ENCODE measurements at places on chromosomes 1 and 21.
A peak's percentile ranks its signal among the peaks of the same experiment; 100 is the strongest.

- DNase-seq: no peak
Observed at GRCh38 chr1:5597171-5597850, 394.9 kb downstream of the NPHP4 start.

- no peak for DNase-seq
Observed at GRCh38 chr1:27599605-27600497, 4.1 kb downstream of the AHDC1 start.

- no peak for DNase-seq
Observed at GRCh38 chr1:53636621-53637171, 102.3 kb downstream of the GLIS1 start.

DNA sequence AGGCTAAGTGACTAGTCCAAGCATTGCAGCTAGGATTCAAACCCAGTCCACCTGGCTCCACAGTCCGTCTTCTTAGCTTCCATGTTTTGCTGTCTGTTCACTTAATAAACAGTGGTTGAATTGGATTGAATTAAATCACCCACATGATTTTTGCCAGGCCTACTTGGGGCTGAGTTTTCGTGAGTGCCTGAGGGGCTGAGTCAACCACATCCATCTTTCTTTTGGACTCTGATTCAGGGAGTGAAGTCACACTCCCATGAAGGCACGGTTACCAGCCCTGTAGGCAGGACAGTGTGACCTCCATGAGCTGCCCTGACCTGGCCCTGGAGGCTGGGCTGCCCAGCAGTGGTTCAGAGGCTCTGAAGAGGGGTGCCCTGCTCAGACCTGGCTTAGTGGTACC, 123.7 kb downstream of the ACTL8 start:
- DNase-seq: no peak

- DNase-seq: no peak
Observed at GRCh38 chr1:153608742-153609584, 4.0 kb downstream of the S100A16 start.

- DNase-seq: no peak
Observed at GRCh38 chr21:31556662-31557061, 102.8 kb upstream of the SOD1 start.

DNA sequence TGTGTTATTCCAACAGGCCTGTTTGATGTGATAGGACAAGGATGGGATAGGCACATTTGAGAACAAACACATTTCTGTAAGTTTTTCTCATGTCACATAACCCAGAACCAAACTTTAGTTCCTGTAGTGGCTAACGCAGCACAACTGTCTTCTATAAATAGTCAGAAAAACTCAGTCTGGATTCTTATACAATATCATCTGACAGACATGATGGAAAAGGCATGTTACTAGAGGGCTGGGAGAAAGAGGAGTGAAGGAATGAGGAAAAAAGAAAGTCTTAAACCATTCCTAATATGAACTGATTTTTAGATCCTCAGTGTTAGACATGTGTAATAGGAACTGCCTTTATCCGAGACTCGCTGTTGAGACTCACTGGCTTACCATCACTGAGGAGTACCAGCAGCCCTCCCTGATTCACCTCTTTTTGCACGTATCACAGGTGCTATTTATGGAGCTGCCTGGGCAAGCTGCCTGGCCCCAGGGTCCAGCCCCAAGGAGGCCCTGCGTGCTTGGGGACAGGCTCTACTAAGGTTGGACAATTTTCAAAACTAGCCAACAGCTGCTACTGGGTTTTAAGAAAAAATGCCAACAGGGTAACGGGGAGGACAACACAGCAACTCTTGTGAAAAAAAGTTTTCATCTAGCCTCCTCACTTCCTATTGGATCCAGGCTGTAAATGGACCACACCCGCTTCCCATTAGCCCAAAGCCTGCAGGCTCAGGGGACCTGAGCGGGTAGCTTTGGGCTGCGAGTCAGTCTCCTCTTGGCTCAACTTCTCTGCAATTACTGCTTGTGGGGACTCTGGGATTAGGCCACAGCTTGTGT, 30.7 kb upstream of the SERBP1 start:
- DNase-seq: no peak

DNA sequence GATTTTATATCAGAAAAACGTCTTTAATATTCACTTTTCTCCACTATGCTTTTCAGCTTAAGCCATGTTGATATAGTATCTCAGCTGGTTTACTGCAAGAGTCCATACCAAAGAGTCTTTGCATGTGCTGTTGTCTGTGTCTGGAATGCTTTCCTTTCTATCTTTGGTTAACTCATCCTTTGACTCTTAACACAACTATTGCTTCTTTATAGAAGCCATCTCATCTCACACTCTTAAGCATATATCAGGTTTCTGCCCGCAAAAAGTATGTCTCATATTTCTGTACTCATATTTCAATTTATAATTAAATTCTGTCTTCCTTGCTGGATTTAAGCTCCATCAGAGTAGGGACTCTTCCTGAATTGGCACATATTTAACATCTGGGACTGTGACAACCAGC, 220.9 kb upstream of the KCNK2 start:
- no peak for DNase-seq

GRCh38 chr1:53197291-53198200, 922 bp downstream of the CPT2 start:
- DNase-seq: no peak

- DNase-seq: no peak
Observed at GRCh38 chr1:92016720-92017316, 13.0 kb upstream of the EPHX4 start.

- no peak for DNase-seq
Observed at GRCh38 chr1:204706838-204707509, 21.4 kb upstream of the LRRN2 start.

DNA sequence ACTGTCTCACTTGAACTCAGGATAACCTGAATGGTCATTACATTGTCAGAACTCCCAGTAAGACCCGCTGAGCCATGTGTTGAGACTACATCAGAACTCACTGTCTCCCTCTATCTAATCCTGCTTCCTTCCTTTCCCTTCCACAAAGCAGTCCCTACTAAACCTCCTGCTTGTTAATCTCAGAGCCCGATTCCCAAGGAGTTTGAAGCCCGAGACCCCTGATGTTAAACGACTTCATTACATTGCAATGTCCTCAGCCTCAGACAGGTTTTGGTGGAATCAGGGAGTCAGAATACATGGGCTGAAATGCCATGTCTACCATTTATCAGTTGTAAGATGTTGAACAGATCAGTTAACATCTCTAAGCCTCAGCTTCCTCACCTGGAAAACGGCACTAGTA, 682.4 kb downstream of the ADGRL2 start:
- no peak for DNase-seq

GRCh38 chr1:15408890-15409387, 749 bp upstream of the EFHD2 start:
- DNase-seq: no peak

DNA sequence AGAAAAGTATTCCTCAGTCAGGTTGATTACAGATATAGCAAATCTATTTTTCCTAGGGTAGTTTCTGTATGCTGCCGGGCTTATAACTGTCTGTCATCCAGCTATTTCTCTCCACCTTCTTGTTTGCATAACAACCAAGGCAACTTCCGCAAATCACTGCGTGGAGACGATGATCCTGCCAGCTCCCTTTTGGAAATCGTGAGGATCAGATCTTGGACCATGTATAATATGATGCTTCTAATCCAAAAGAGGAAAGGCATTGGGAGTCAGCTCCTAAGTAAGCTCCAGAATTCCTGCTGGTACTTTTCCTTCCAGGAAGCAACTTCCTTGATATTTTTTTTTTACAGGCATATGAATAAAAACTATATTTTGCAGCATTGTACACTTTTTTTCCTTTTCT, 445 bp upstream of the RGS4 start:
- no peak for DNase-seq

DNA sequence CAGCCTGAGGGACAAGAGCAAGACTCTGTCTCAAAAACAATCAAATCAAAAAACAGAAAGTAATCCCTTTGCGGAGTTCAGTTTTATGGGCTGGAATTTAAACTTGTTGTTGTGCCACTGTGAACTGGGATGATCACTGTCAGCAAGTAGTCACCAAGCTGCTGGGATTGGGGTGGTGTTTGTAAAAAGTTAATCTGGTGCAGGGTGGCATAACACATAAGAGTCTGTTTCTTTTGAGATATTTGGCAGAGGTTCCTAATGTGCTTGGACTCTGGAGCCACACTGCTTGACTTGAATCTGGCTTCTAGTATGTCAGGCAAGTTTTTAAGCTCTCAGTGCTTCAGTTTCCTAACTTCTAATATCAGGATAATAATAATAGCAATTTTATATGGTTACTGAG, 6.6 kb downstream of the CLIC4 start:
- no peak for DNase-seq

DNA sequence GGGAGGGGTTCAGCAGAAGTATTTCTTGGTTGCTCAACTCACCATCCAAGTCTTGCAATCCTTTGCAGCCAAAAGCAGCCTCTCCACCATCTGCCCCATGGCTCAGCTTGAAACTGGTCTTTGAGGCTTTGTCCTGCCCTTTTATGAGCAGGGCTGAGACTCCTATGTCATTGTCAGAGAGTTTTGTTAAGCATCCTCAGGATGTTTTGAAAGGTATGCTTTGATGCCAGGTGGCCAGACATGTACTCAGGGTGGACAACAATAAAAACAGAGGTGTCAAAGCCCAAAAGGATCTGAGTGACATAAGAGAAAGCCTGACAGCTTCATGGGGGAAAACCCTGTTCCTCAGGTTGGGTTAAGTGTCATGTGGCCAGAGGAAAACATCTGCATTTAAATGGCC, 310.5 kb downstream of the PRDM2 start:
- DNase-seq: no peak

GRCh38 chr1:58287894-58288623, 258.5 kb downstream of the OMA1 start:
- no peak for DNase-seq

DNA sequence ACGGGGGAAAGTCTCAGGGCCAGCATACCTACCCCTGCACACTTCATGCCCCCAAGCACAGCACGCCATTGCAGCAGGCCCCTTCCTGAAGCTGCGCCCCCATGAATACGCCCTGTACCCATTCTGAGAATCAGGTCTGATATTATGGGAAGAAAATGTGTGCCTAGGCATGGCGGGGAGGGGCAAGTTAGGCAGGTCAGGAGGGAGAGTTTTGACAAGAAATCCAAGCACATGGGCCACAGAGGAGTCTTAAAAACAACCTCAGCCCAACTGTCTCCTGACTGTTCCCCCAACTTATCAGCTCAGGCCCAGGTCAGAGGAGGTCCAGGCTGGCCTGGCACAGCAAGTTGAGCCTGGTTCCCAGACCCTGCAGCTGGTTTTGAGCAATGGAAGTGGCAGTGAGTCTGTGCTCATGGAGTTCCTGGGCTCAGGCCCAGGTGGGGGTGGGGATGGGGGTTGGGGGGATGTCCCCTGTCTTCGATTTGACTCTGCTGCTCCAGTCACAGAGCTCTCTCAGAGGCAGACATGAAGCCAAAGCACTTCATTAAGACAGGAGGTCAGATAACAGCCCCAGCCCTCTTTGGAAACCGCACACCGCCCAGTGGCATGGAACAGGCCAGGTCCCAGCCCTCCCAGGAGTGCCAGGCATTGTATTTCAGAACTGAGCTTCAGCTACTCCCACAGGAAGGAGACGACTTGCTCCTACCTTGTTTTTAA, 20.6 kb upstream of the BCAR3 start:
- DNase-seq: peak; percentile 58

GRCh38 chr1:37498872-37499617, 15.5 kb downstream of the MEAF6 start:
- DNase-seq: no peak

GRCh38 chr1:175839779-175840669, 96.6 kb upstream of the TNR start:
- no peak for DNase-seq

- no peak for DNase-seq
Observed at GRCh38 chr21:44480200-44481053, 25.1 kb downstream of the LRRC3 start.

DNA sequence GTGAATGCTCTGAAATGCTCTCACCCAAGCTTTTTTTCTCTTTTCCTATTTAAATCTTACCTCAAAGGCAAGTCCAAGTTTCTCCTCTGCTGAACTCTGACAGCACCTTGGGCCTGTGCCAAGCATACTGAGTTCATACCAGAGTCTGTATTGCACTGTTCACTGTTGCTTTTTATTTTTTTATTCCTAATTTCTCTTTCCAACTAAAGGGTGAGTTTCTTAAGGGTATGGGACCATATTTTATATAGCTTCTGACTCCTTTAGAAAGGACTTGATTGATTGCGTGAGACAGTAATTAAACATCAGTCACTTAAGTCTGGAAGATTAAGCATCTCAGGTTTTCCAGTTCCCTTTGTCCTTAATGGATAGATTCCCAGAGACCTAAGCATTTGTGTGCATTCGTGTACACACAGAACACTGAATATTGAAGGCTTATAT, 69.9 kb downstream of the CACHD1 start:
- DNase-seq: no peak

DNA sequence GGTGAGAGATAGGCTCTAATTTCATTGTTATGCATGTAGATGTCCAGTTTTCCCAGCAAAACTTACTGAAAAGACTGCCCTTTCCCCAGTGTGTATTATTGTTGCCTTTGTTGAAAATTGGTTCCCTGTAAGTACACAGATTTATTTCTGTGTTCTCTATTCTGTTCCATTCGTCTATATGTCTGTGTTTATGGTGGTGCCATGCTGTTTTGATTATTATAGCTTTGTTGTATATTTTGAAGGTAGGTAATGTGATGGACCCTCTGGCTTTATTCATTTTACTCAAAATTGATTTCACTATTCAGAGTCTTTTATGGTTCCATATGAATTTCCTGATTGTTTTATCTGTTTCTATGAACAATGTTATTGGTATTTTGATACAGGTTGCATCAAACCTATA, 375.8 kb upstream of the VAMP3 start:
- DNase-seq: no peak

DNA sequence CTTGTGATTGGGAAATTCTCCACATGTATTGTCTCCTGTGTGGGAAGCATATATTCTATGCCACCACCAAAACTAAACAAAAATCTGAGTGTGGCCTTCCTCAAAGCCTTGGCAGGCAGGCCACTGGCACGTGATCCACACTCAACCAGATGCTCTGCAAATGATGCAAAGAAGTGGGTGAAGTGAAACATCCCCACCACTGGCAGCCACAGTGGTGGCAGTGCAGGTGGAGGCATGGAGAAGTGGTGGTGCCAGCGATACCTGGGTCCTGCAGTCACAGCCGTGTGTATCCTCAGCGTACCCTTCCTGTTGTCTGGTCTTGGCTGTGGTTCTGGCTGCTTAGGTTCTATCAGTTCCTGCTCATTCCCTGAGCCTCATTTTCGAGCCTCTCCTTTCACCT, 65.2 kb downstream of the PLPPR5 start:
- no peak for DNase-seq

GRCh38 chr1:177959811-177960515, 9.9 kb downstream of the SEC16B start:
- no peak for DNase-seq

GRCh38 chr1:155940482-155940992, 901 bp upstream of the RXFP4 start:
- DNase-seq: no peak

DNA sequence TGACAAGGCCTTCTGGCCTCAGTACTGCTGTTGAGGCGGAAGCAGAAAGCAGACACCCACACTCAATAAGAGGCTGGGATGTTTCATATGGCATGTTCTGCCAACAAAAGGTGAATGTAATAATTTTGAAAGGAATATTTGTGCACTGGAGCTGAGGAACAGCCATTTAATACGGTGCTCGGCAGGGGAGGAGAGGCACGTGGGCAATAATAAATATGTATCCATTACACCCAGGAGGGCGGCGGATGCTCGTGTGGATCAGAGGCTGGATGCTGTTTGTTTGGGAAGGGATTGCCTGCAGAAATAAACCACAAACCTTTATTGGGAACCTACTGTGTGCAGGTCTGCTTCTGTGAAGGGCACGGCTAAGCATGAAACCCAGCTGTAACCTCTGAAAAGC, 92.0 kb downstream of the VWA5B1 start:
- no peak for DNase-seq

Measured in GM06990 (cell line).